ENCODE measurements at places on chromosomes 5 and 9.

DNA sequence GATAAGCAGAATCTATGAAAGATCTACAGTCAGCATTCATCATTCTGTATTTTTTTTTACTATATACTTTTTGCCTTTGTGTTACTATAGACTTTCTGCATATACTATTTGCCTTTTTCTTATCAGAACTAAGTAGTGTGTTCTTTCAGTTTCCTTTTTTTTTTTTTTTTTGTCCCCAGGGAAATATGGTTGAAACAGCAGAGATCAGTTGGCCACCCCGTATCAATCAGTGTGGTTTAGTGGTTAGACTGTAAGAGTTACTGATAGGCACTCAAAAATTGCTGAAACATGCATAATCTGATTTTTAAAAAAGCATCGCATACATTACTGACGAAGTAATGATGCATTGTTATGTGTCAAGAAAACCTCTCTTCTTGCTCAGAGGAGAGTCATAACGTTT lies 990.8 kb upstream of the EDIL3 start:
- no peak for DNase-seq

GRCh38 chr5:148849461-148849860 lies 23.1 kb downstream of the ADRB2 start:
- DNase-seq: peak; percentile 31

DNA sequence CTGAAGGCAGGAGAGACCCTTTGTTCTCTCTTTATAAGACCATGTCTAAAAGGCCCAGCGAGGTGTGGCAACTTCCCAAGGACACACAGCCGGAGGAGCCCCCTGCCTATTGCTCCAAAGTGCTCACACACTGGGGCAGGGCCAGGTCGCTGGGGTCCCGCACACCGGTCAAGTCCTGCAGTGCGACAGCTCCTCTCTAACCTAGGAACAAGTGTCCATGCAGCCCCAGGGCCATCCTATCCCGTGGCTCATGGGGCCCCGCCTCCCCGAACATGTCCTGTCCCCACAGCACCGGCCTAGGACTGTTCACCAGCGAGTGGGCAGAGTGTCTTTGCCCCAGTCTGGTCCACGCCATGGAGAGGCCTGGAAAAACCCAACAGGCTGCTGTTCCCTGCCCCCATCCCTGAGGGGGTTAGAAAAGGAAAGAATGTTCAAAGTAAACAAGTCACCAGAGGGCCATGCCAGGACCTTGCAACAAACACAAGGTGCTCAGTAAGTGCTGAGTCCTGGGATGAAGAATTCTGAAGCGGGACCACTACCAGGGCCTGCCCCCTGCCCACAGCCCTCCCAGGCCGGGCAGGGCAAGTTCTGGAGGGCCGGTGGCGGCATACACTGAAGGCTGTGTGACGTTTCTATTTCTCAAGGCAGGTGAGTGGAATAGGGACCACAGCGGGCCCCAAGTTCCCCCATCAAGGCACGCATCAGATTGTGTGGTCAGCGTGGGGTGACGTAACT lies 938 bp downstream of the NINJ1 start:
- no peak for DNase-seq

GRCh38 chr9:87596862-87597261 lies 99.2 kb downstream of the DAPK1 start:
- DNase-seq: no peak

GRCh38 chr5:153964880-153965645 lies 73.6 kb downstream of the FAM114A2 start:
- no peak for DNase-seq

DNA sequence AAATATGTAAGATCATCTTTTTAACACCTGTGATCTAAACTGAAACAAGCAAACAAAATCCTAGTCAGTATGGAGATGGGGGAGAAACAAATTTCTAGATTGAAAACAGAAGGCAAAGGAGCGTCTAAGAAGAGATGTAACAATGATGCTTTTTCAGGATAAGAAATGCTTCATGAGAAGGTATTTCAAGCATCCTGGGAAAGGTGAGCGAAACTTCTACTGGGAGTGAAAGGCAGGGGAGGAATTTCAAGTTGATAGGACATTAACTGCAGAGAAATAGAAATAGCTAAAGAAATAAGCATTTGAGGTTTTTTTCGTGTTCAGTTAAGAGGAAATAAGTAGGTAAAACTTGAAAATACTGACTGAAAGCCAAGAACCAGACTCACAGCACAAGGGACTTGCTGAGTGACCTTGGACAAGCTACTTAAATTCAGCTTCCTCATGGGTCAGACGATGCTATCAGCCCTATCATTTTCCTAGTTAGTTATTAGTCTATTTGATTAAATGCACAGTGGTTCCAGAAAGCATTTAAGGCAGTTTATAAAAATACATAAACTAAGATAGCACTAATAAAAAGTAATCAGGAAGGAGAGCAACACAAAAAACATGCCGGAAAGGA lies 406.3 kb downstream of the PDE4D start:
- DNase-seq: no peak

DNA sequence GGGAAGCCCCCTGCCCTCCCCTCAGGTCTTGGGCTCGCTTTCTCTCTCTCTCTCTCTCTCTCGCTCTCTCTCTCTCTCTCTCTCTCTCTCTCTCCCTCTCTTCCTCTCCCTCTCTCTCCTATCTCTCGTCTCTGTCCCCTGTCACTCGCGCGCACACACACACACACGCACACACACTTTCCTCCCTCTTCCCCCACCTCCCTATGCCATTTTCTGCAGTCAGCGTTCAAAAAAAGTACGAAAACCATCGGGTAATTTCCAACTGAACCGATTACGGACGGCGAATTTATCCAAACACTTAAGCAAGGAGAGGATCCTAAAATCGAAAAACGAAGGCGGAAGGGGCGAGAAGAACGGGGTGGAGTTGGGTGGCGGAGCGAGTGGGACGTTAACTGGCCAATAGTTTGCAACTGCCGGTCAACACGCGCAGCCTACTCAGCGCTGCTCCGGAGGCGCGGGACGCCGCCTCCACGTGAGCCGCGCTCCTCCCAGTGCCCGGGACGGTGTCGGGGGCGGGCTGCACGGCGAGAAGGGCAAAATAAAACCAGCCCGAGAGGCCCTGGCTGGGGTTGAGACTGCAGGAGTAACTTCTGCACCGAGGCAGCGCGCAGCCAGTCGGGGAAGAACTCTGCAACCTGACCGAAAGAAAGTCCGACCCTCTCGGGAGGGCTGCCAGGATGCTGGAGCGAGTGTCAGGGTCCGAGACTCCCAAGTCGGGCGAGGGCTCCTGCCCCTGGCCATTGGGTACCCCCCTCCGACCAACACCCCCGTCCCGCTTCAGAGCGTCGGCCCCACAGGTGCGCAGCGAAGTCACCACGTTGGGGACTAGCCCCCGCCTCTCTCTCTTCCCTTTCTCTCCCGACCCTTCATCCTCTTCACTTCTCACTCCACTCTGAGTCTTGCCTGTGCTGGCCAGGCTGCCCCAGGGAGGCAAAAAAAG lies 24.9 kb upstream of the ELAVL2 start:
- no peak for DNase-seq

- DNase-seq: no peak
Measured at GRCh38 chr9:135811801-135812200, 95.5 kb downstream of the CAMSAP1 start.

DNA sequence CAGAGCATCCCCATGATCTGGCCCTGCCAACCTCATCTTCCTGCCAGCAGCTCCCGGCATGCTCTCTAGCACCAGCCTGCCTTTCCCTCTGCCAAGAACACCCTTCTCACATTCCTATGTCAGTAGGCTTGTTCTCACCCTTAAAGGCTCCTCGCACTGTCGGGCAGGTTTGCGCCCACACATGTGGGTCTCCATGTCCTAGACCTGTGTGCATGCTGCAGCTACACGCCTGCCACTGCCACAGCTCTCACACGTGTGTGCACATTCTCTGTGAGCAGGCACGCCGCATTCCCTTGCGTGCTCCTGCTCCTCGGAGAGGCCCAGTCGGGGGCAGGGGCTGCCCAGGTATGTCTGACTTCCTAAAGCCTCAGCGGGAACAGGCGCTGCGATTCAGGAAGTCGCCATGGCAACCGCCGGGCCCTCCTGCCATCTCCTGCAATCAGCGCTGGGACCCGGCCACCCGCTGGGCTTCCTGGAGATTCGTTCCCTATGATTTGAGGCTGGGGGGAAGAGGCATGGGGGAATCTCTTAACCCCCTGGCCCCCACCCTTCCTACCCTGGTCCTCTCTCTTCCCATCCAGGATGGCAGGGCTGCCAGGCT lies 28.1 kb downstream of the NDUFA8 start:
- no peak for DNase-seq

DNA sequence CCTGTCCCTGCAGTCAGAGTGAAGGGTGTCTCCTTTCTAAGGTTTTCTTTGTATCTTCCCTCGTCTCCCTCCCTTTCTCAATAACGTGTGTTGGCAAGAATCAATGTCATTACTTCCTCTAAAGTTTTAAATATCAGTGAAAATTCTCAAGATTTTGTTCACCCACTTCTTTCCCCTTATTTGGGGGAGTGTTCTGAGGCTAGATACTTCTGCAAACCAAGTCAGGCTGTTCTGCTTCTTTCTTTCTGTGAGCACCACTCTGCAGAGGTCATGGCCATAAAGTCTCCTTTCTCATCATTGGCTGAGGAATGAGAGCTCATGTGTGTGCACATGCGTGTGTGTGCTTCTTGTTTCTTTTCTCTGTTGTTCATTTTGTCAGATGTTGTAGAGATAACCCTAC lies 26.6 kb upstream of the SPATA31C2 start:
- DNase-seq: no peak

GRCh38 chr5:59036274-59036961 lies 453.5 kb downstream of the RAB3C start:
- no peak for DNase-seq

GRCh38 chr5:35804201-35804653 lies 52.5 kb upstream of the IL7R start:
- no peak for DNase-seq

DNA sequence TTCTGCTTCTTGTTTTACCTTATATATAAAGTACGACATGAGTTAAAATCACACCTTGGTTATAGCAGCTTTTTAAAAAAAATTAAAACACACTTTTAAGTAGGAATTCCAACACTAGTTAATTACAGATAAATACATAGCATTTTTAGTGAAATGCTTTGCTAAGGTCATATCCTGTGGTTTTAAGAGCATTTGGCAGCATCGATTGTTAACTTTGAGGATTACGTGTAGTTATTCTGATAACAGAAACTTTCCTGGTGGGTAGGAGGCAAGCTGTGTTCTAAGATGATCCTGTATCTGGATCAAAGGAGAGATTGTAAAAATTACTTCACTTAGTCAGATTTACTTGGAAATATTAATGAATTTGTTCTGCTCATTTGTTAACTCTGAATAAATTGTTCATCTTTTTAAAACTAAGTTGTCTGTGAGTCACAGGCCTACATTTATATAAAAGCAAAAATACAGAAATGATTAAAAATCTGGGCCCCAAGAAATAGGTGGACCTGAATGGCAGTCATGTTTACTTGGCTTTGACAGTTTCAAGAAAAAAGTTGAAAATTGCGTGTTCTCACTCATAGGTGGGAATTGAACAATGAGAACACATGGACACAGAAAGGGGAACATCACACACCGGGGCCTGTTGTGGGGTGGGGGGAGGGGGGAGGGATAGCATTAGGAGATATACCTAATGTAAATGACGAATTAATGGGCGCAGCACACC lies 58.3 kb downstream of the TRIO start:
- DNase-seq: no peak

DNA sequence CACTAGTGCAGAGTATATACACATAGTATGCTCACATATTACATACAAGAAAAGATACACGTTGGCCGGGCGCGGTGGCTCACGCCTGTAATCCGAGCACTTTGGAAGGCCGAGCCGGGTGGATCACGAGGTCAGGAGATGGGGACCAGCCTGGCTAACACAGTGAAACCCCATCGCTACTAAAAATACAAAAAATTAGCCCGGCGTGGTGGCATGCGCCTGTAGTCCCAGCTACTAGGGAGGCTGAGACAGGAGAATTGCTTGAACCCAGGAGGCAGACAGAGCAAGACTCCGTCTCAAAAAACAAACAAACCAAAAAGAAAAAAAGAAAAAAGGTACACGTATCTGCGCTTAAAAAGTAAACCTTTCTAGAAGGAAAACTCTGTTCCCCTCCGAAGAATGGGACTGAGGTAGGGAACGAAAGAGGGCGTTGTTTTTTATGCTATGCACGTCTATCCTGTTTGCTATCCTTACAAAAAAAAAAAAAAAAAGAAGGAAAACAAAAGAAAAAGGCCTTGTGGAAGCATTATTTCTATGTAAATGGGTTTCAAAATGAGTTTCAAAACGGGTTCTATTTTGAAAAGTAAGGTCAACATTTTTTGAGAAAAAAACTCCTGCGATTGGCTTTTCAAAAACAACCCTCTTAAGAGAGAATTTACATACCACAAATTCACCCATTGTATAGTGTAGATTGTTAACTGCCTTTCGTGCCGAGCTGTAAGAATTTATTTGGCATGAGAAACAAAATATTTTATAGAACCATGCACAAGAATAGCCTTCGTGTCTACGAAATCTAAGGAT lies 1.2 kb downstream of the AK3 start:
- no peak for DNase-seq

GRCh38 chr5:91443761-91444467 lies 60.8 kb upstream of the ARRDC3 start:
- no peak for DNase-seq
